ENCODE measurements at places on chromosomes 7 and 10. TPM values are rescaled to one million over a fixed set of nuclear protein-coding genes. Genes with fewer than 3 reads are reported as not detected.

PYROXD2 gene
- 5.8 TPM for total RNA-seq

- H3K4me3 ChIP-seq: no peak overlapping the region
- no peak for DNase-seq
- H3K4me1 ChIP-seq: no peaks in the 10 kb centered on the region
- no peak overlapping the region for H3K27ac ChIP-seq
- H3K36me3 ChIP-seq: peaks cover 27% of the 10 kb centered on the region
Measured at GRCh38 chr7:158432369-158433341, 155.0 kb downstream of the PTPRN2 start.

GRCh38 chr10:14838582-14839304, 637 bp downstream of the HSPA14 start:
- peak overlapping the region; percentile 94 for H3K27ac ChIP-seq
- H3K27me3 ChIP-seq: peaks cover 5% of the 10 kb centered on the region
- peaks cover 9% of the 10 kb centered on the region for H3K36me3 ChIP-seq
- peaks cover 29% of the 10 kb centered on the region for H3K4me1 ChIP-seq
- H3K4me3 ChIP-seq: peak overlapping the region; percentile 96
- DNase-seq: peak; percentile 64

TYW1B gene
- total RNA-seq: 1.9 TPM

DNA sequence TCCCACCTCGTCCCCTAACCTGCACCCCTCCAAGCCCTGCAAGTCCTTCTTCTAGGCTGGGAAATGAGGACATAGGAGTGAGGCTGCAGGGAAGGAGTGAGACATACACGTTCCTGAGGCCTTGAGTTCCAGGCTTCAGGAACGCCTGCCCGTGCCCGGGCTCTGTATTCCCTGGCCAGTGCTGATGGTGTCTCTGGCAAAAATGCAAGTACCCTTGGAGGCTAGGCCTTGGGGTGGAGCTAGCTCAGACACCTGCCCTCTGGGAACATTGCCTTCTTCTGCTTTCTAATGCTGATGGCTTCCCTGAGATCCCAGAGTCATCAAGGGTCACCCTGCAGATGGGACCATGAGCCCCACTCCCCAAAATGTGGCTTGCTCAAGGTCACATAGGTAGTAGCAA, 76.0 kb downstream of the GRK5 start:
- H3K27me3 ChIP-seq: peaks cover 12% of the 10 kb centered on the region
- DNase-seq: no peak
- no peak overlapping the region for H3K4me3 ChIP-seq
- peaks cover 26% of the 10 kb centered on the region for H3K36me3 ChIP-seq
- peak overlapping the region; percentile 51 for H3K27ac ChIP-seq

GRCh38 chr7:3922175-3922635, 621.2 kb downstream of the SDK1 start:
- H3K36me3 ChIP-seq: no peaks in the 10 kb centered on the region
- H3K27me3 ChIP-seq: peaks cover 5% of the 10 kb centered on the region
- H3K27ac ChIP-seq: no peak overlapping the region
- H3K4me3 ChIP-seq: no peak overlapping the region
- DNase-seq: peak; percentile 7

GALNT17 gene
- total RNA-seq: 0.38 TPM

SLC26A4 gene
- total RNA-seq: 0.67 TPM

ZNF248 gene
- 6.3 TPM for total RNA-seq

LRRN3 gene
- not detected for total RNA-seq

DNA sequence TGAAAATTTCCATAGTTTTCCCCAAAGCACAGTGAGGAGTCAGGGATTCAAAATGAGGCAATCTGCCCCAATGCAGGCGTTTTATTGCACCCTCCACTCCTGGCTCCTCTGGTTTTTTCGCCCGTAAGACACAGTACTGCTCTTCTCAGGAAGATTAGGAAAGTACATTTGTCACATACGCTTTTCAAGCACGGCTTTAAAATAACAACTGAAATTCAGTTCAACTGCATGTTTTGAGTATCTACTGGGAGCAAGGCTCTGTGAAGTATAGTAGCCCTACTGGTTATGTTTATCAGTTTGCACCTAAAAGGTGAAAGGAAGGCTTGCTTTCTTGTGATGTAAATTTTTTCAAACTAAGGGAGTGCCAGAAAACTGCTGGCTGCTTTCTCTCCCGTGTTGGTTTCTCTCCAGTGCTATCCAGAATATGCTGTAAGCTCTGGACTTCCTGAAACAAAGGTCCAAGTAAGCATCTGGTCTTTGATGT, 1.9 kb upstream of the SGMS1 start:
- H3K4me1 ChIP-seq: peaks cover 10% of the 10 kb centered on the region
- peak overlapping the region; percentile 92 for H3K4me3 ChIP-seq
- peaks cover 13% of the 10 kb centered on the region for H3K27me3 ChIP-seq
- H3K27ac ChIP-seq: peak overlapping the region; percentile 96
- H3K36me3 ChIP-seq: no peaks in the 10 kb centered on the region

- H3K36me3 ChIP-seq: no peaks in the 10 kb centered on the region
- H3K27ac ChIP-seq: no peak overlapping the region
- no peak for DNase-seq
- no peaks in the 10 kb centered on the region for H3K27me3 ChIP-seq
- H3K4me3 ChIP-seq: no peak overlapping the region
Measured at GRCh38 chr7:52719677-52720076, 315.8 kb upstream of the POM121L12 start.

TMEM130 gene
- total RNA-seq: not detected

DNA sequence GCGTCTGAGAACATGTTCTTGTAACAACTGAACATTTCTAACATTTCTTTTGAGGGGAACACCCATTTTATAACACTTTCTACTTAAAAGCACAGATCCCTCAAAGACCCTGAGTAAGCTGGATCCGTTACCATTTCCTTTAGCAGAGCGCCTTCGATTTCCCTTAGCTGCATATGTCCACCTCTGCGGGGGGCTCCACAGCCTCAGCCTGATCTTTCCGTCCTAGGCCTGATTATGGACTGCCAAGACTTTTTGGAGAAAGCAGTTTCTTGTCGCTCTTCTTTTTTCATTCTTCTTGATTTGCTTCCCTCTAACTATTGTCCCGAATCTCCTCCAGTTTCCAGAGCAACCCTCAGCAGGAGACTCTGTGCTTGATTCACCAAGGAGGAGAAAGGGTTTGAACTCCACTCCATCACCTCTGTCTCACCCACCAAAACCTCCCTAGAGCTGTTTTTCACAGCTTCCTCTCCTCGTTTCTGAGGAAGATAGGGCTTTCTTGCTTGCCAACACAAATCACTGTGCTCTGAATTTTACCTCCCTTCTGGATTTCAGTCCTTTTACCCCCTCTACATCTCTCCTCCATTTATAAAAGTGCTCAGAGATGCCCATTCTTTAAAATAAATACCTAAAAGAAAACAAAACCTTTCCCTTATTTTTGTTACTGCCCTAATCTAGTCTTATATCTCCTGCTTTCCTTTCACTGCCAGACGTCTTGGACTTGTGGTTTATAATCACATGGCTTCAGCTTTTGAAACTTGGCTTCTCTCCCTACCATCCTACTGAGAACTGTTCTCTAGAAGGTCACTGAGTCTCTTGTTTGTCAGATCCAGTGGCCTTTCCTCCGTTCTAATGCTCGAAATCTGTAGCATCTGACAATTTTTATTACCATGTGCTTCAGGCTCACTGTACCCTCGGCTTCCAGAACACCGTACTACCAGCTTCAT, 30.5 kb upstream of the ZRANB1 start:
- peaks cover 5% of the 10 kb centered on the region for H3K36me3 ChIP-seq
- peaks cover 30% of the 10 kb centered on the region for H3K4me1 ChIP-seq
- DNase-seq: no peak
- peaks cover 11% of the 10 kb centered on the region for H3K27me3 ChIP-seq
- peak overlapping the region; percentile 3 for H3K27ac ChIP-seq
- peak overlapping the region; percentile 34 for H3K4me3 ChIP-seq

DNA sequence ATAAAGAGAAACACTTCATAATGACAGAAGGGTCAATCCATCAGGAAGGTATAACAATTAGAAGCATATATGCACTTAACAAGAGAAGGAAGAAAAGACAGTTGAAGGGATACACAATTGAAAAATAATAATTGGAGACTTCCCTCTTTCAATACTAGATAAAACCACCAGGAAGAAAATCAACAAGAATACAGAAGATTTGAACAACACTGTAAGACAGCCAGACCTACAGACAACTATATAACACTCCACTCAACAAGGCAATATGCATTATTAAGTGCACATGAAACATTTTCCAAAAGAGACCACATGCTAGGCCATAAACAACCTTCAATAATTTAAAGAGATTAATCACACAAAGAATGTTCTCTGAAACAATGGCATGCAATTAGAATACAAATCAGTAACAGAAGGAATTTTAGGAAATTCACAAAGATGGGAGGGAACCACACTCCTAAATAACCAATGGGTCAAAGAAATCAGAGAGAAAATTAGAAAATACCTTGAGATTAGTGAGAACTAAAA, 35.1 kb downstream of the ZNF438 start:
- H3K4me3 ChIP-seq: no peak overlapping the region
- H3K27ac ChIP-seq: no peak overlapping the region
- H3K4me1 ChIP-seq: peaks cover 7% of the 10 kb centered on the region
- H3K36me3 ChIP-seq: peaks cover 14% of the 10 kb centered on the region

DNA sequence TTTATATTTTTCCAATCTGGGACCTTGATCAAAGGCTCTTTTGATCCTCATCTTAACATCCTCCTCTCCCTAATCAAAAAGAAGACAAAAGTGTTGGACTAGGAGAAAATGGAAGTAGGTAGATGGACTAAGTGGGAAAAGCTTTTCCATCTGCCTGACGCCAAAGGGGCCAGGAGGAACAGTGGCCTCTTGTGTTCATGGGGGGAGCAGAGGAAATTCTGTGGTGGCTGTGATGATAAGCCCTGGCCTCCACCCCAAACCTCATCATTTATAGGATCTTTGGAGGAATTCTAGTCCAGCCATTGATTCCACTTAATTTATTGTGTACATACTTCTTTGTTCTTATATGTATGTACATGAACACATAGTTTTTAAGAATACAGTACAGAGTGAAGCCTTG, 21.7 kb downstream of the ZNF365 start:
- no peak for DNase-seq
- H3K27me3 ChIP-seq: no peaks in the 10 kb centered on the region
- H3K36me3 ChIP-seq: no peaks in the 10 kb centered on the region

DNA sequence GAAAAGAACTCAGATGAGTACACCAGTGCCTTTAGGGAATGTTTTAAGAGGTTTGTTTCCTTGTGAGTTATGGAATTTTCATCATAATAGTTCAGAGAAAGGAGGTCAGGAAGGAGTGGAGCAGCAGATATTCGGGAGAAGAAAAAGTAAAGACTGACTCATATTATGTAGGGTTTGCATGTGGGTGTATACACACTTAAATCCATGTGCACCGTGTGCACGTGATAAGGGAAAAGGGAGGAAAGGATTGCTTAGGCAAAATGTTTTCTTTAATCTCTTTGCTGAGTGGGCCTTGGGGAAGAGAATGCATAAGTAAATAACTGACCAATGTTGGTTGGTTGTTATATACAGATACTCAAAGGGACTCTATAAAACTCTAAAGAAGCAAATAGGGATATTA, 30.2 kb downstream of the PLCE1 start:
- H3K27me3 ChIP-seq: no peaks in the 10 kb centered on the region
- no peaks in the 10 kb centered on the region for H3K36me3 ChIP-seq

CRHR2 gene
- 0.38 TPM for total RNA-seq

CDC14C gene
- total RNA-seq: not detected

- peaks cover 8% of the 10 kb centered on the region for H3K36me3 ChIP-seq
- no peak overlapping the region for H3K4me3 ChIP-seq
- no peak for DNase-seq
- no peaks in the 10 kb centered on the region for H3K4me1 ChIP-seq
Measured at GRCh38 chr10:130990486-130990885, 321.0 kb downstream of the TCERG1L start.

DNA sequence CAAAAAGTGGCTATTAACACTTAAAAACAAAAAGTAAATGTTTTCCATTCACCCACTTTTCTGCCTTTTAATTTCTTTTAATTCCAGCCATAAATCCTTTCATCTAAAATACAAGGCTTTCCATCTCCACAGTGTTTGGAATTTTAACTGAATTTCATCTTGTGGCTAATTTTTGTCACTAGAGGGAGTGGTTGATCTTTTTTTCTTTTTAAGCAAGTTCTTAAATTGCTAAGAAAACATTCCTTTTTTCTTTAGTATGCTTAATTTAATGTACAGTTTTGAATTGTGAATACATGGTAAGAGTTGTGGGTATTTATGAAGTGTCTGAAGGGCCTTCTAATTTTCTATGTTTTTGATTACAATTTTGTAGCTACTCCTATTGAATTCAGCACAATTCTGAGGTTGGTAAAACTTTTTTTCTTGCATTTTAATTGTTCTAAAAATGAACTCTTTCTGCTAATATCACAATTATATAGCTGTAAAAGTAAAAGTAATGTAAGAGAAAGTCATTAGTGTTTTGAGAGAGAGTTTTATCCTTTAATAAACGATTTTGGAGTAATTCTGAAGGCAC, 54.9 kb upstream of the ANK3 start:
- H3K27ac ChIP-seq: no peak overlapping the region
- no peak for DNase-seq
- peaks cover 21% of the 10 kb centered on the region for H3K4me1 ChIP-seq

RARRES2 gene
- total RNA-seq: 4.9 TPM

ATRNL1 gene
- 32.5 TPM for total RNA-seq

ADGRA1 gene
- not detected for total RNA-seq

DNA sequence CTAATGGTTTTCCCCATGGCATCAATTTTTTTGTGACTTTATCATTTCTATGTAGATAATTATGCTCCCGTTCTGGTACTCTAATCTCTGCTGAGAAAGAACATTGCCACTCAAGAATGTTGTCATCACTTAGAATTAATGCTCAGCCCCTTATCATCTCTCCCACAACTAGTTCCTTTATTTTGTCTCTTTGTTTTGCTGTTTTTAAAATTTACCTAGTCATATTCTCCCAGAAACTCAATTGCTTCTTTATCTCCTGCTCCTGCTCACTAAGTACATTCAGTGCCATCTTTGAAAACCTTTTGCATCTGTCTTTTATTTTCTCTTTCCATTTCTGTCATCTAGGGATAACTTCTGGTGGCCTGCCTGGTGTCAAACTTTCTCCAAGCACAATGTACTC, 324.9 kb upstream of the MTPN start:
- no peaks in the 10 kb centered on the region for H3K4me1 ChIP-seq
- DNase-seq: no peak
- H3K4me3 ChIP-seq: no peak overlapping the region
- no peaks in the 10 kb centered on the region for H3K36me3 ChIP-seq
- H3K27me3 ChIP-seq: no peaks in the 10 kb centered on the region

DNA sequence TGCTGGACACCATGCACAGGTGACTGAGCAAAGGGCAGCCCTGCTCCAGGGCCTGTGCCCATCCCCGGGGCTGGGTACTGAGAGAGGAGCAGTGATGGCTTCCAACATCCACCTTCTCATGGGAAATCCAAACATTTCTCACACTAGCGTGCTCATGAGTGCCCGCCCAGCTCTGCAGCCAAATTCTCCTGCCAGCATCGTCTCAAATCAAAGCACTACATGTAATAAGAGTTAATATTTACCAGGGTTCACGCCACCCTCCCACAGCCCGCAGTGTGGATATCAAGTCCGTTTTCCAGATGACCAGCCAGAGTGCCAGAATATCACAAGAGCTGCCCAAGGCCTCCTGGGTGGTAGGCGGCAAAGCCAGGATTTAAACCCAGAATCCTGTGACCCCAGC, 12.1 kb downstream of the IL15RA start:
- H3K4me3 ChIP-seq: no peak overlapping the region
- H3K36me3 ChIP-seq: peaks cover 3% of the 10 kb centered on the region
- peaks cover 9% of the 10 kb centered on the region for H3K27me3 ChIP-seq

ZNF679 gene
- total RNA-seq: not detected
